HT1080 (cell line): ENCODE measurements at places on chromosomes 16 and 17.

DNA sequence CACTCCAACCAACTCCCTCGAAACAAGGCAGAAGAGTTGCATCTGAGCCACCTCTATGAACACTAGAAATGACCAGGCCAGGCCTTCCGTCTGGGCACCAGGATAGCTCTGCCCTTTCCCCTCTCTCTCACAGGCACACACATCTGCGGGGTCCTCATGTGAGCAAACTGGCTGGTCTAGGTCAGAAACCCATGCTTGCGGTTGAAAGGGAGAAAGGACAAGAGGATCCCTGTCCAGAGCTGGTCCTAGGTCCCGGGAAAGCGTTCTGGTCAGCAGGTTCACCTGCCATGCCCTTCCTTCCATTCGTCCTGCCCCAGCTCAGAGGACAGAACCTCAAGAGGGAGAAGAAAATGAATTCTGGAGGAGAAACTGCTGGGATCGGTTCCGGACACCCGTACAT is 2.7 kb downstream of the MNT start:
- DNase-seq = no peak

DNA sequence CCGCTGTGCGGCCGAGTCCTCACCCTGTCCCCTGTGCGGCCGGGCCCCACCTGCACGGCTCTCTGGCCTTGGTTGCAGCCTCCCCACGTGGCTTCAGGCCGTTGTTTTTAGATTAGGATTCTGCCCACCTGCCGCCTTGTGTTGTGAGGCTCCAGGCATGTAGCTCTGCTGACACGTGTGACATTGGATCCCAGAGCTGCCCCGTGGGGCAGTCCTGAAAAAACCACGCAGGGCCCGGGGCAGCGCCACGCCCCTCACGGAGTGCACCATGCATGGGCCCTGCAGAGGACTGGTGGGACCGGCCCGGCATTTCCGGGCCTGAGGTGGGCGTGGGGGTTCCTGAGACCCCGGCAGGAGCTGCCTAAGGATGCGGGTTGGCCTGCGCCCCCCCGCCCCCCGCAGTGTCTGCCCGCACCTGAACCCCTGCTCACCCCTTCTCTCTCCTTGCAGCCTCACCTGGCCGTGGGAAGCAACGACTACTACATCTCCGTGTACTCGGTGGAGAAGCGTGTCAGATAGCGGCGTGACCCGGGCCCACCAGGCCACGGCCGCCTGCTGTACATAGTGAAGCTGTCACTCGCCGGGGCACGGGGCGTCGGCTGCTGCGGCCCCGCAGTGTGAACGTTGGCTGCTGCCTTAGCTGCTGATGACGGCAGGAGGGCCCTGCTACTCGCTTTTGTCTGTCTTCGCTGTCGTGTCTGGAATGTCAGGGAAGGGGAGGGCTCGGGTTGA is 27.7 kb upstream of the CHMP6 start:
- DNase-seq = no peak

- no peak for DNase-seq
Observed at GRCh38 chr16:75027520-75028300, 28.9 kb downstream of the ZNRF1 start.

GRCh38 chr16:23185656-23186055 is 3.1 kb downstream of the SCNN1G start:
- no peak for DNase-seq

DNA sequence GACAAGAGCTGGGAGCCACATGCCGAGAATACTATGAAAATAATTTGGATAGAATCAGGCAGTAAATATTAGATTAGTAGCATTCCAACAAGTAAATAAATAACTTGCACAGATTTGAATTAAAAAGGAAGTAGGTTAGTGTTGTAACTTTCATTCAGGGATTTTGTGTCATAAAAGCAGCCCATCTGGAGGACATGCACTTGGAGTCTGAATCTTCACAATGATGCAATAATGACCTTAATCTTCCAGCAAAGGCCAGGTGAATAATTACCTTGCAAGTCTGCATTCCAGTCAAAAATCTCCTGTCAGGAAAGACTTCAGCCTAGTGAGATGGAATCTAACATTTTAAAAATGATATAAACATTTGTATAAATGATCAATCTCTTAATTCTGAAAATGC is 518.1 kb downstream of the KCNJ2 start:
- DNase-seq = no peak
